Activated T-cell treated with anti-CD3 and anti-CD28 coated beads, Interleukin-2, amount 50 U/mL, for 72 hours (primary cell): ENCODE measurements at places on chromosomes 7 and 10. TPM values are rescaled to one million over a fixed set of nuclear protein-coding genes. Genes with fewer than 3 reads are reported as not detected.

DNA sequence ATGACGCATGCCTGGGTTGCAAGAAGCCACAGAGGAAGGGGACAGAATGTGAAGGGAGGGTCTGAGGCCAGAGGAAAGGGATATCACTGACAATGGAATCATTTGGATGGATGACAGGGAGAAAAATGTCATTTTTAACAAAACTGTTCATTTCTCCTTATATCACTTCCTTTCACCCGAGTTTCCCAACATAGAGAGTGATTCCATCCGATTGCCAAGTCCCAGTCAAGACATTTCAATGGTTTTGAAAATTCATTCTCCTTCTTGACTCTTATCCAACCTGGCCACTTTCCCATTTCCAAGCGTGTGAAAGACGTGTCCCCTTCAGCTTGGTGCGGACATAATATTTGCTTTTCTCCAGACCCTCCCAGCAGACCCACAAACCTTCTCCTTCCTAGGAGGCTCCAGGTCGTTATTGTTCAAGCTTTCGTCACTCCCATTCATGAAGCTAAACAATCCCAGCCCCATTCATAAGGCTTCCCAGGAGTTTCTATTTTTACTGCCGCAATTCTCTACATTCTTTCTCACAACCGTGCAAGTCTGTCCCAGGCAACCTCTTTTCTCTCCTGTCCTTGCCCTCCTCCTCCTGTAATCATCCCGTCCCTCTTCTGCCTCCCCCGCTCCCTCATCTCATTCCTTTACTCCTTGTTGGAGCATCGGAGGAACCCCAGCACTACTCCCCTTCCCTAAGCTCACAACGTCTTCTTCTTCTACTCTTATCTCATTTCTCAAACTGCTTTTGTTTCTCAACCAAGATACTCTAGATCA is 301.3 kb upstream of the KLF6 start:
- DNase-seq, result no peak

DNA sequence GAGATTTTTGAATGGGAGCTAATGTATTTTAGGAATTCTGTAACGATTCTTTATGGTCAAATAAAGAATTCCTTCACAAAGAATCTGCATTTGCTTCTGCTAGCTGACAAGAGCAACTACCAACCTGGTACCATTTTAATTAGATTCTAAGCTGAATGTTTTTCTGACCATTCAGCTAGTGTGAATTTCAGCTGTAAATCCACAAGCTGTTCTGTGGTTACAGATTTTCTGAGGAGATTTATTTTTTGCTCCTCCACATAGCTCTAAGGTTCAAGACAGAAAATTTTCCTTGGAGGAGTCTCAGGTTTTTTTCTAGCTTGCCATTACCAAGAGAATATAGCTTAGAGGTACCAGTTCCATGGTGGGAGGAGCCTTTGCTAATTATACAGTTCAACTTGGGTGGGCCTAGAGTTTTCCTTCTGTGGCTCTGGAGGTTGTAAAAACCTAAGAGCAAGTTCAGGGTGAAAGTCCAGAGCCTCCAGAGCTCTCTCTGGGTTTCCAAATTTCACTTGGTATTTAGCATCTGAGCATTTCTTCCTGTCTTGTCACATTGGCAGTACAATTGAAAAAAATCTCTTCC is 120.1 kb downstream of the JAZF1 start:
- no peak for DNase-seq

DNA sequence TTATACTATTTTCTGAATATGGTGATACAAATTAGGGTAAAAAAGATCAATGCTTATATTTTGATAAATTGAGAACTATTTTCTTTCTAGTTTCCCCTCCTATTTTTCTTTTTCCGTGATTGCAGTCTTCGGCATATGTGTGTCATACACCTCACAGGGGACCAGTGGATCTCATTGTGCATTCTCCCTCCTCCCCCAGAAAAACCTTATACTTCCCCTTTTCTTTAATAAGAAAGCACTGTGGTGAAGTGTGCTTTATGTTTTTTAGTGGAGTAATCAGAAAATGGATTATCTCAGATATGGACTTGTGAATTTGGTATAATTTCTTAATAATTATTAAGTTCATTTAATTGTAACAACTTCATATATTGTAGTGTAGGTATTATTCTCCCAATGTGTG is 72.8 kb downstream of the BICC1 start:
- no peak for DNase-seq

- DNase-seq, result no peak
Observed at GRCh38 chr7:35988818-35989217, 164.2 kb upstream of the EEPD1 start.

GRCh38 chr7:13577566-13578145 is 411.8 kb downstream of the ETV1 start:
- DNase-seq, result no peak

GRCh38 chr7:115679976-115680375 is 350.6 kb downstream of the TFEC start:
- DNase-seq, result no peak

- no peak for DNase-seq
Observed at GRCh38 chr10:48697821-48698764, 13.4 kb downstream of the WDFY4 start.

- DNase-seq, result no peak
Observed at GRCh38 chr10:63331586-63331985, 134.2 kb downstream of the JMJD1C start.

Gene C10orf62
- not detected for total RNA-seq

Gene FAM24B
- 42.2 TPM for total RNA-seq
